ENCODE measurements at places on chromosomes 1 and 21.

DNA sequence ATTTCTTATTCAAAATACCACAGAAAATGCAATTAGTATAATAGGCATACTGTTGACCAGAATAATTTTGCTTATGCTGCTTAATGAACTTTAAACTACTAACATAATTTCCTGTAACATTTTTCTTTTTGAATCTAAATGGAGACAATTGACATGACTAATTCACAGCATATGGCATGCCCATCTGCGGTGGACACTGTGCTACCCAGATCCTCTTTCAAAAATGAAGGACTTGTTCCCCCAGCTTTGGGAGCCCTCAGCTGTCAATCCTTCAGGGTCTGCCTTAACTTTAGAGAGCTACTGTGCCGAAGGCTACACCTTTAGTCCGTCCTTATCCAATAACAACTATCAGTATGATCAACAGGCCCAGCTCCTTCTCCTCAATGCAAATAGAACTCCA is 789.0 kb downstream of the PLA2G4A start:
- DNase-seq, result no peak

GRCh38 chr1:117147341-117147831 is 25.8 kb upstream of the TRIM45 start:
- DNase-seq, result no peak

GRCh38 chr1:173202424-173203145 is 4.5 kb downstream of the TNFSF4 start:
- DNase-seq, result no peak

- no peak for DNase-seq
These were observed 42.7 kb downstream of the GIPC2 start for GRCh38 chr1:78088486-78088885.

- DNase-seq, result no peak
These were observed 152.3 kb downstream of the SNX7 start for GRCh38 chr1:98813738-98814309.

- DNase-seq, result no peak
These were observed 3.0 kb upstream of the MCL1 start for GRCh38 chr1:150582371-150582770.

DNA sequence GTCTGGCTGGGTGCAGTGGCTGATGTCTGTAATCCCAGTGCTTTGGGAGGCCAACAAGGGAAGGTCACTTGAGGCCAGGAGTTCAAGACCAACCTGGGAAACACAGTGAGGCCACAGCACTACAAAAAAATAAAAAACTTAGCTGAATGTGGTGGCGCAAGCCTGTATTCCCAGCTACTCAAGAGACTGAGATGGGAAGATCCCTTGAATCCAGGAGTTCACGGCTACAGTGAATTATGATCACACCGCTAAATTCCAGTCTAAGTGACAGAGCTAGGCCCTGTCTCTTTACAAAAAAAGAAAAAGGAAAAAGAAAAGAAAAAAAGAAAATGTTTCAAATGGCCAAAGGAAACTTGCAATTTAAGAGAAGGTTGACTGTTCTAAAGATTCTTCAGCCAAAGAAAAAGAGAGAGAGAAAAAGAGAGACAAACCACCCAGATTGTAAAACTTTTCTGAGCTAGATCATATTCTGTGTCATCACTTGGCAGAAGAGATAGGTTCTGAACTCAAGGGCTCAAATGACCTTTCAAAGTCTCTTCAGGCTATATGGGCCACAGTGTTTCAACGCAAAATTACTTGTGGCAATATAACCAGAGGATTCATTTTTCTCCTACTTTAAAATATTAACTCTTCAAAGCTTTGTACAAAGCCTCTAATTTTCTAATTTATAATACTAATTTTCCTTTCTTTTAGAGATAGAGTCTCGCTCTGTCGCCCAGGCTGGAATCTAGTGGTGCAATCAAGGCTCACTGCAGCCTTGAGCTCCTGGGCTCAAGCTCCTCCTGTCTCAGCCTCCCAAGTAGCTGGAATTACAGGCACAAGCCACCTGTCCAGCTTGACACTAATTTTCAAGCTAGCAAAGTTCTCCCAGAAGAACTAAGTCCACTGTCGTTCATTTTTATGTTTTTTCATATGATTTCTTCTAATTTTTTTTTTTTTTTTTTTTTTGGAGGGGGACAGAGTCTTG is 20.5 kb downstream of the ARID4B start:
- DNase-seq, result no peak

DNA sequence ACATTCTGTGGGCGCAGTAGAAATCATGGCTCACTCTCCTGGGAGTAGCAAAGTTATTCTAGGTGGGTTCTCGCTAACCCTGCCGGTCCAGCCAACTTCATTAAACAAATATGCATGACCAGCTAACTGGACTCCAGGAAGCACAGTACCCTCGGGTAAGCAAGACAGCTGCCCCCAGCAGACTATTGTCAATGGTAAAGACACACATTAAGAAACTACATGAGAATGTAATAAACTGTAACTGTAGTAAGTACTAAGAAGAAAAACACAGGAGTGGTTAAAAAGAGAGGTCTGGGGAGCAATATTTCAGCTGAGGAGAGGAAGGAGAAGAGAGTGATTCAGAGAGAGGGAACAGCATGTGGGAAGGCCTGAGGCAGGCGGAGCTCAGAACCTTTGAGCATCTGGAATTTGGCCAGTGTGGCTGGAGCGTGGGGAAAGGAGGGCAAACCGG is 7.4 kb downstream of the SLC2A5 start:
- DNase-seq, result no peak

DNA sequence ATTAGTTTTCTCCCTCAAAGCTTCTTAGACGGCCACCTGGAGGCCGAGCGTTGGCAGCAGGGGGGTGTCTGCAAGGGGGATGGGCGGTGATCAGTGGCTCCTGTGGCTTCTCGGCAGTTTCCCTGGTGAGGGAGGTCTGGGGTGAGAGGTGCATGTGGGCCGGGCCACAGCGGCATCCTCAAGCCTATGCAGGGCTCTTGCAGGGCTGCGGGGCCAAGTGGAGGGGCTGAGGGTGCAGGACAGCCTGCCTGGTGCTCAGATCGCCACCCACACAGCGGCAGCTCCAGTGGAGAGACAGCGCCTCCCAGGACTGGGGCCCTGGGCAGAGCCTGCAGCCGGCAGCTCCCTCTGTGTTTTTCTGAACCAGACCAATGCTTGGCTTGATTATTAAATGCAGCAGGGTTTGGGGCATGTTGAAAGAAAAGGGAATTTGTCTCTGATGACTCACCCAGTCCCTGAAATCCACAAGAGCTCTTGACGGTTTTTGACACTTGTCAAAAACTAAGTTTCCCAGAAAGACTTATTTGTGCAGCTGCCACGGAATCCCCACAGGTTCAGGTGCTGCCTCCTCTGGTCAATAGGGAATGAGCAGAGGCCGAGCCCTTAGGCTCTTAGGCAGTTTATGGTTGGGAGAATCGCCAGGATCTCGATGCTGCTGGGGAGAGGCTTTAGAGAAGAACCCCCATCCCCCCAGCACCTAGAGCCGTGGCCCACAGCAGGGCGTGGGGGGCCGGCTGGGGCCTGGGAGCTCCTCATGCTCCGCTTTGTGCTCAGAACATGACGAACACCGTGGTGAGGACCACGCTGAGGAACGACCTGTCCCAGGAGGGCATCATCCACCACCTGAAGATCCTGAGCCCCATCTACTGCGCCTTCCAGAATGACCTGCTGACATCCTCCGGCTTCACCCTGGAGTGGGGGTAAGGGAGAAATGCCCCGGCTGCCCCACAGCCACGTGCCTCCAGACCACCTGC is 54.7 kb downstream of the UMODL1 start:
- no peak for DNase-seq

DNA sequence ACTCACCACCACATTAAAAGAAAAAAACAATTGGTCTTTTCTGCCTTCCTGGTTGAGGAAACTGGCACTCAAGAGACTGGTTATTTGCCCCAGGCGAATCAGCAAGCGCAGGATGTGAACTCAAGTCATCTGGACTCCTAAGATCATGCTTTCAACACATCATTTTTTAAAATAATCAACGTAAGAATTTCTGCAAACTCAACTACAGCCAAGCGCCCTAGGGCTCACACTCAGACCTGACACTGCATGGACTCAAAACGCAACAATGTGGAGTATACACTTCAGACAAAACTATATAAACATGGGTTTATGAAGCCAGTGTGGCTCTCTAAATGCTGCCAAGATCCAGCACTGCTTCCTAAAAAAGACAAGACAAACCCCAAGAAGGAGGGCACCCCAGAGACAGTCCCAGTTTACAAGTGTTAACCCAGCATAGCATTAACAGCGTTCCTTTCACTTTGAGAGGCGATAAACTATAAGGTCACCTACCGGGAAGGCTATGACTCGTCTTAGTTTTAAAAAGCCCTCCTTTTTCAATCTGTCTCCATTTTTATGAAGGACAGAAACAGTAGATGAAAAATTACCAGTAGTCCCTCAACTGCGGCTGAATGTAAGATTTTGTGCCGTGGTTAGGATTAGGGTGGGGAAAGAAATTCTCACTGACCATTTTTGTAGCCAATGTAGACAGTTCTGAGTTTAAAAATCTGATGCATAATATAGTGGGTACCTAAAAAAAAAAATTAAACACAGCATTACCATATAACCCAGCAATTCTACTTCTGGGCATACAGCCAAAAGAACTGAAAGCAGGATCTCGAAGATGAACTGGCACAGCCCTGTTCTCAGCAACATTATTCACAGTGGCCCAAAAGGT is 54.8 kb downstream of the SIPA1L2 start:
- no peak for DNase-seq

DNA sequence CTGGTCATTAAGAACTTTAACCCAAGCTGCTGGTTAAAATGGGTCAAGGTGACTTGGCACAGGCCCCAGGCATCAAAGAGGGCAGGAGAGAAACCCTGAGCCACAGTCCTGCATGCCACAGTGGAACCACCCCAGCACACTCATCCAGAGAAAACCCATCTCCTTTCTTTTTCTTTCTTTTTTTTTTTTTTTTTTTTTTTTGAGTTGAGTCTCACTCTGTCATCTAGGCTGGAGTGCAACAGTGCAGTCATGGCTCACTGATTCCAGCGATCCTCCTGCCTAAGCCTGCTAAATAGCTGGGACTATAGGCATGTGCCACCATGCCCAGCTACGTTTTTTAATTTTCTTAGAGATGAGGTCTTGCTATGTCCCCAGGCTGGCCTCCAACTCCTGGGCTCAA is 109.2 kb upstream of the RAB4A start:
- no peak for DNase-seq

- DNase-seq, result no peak
These were observed 440.9 kb downstream of the PRDM2 start for GRCh38 chr1:14140831-14141401.

GRCh38 chr1:2597441-2598328 is 11.1 kb downstream of the PRXL2B start:
- DNase-seq, result no peak

GRCh38 chr1:57309630-57310029 is 114.2 kb downstream of the DAB1 start:
- DNase-seq, result no peak

DNA sequence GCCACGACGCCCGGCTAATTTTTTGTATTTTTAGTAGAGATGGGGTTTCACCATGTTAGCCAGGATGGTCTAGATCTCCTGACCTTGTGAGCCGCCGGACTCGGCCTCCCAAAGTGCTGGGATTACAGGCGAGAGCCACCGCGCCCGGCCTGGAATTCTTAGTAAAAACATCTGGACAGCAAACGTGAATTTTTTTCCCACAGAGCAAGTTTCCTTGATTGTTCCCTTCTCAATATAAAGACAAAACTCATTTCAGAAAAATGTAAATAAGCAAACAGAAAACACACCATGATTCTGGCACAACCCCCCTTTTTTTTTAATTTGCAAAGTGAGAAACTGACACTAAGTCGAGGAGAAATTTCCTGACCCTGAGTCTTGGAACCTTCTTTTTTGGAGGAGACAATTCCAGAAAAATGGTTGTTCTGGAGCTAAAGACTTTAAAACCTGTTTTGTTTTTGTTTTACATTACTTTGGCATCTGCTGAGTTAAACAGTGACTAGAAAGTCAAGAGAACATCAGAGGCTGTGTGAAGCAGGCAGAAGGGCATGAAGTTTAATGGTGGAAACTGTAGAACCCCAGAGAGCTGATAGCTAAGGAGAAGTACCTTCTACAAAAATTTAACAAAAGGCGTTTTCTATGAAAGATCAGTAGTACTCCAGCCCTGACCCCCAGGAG is 10.3 kb upstream of the HMGCS2 start:
- no peak for DNase-seq

DNA sequence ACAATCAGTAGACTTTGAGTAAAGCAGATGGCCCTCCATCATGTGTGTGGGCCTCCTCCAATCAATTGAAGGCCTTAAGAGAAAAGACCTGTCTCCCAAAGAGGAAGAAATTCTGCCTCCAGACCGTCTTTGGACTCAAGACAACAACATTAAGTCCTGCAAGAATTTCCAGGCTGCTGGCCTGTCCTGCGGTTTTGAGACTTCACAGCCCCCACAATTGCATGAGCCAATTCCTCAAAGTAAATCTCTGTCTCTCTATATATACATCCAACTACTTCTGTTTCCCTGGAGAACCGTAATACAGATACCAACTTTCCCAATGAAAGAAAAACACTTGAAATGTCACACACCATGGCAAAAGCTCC is 16.4 kb downstream of the REG4 start:
- no peak for DNase-seq

DNA sequence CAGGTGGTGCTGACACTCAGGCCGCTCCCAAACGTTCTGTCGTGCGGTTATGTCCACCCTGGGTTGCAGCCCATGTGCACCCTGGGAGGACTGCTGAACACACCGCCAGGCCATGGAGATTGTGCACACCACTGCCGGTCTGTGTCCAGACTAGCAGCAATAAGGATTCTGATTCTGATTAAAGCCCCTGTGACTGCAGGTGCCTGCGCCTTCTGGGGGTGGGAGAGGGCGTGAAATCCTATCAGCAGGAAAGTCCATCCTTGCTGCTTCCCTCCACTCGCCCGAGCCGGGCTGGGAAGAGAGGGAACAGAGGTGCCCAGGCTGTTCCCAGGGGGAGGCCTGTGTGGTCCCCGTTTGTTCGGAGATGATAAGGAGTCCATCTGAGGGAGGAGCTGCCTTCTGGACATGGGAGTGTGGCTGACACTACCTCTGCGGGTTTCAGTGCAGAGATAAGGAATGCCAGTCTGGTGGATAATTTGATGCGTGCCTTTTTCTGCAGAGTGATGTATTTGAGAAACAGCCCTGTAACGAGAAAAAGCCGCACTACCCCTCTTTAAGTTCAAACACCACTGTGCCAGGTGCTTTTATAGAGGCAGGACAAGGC is 41.2 kb downstream of the BACE2 start:
- no peak for DNase-seq

- no peak for DNase-seq
These were observed 63.3 kb downstream of the MEF2D start for GRCh38 chr1:156437037-156437867.

GRCh38 chr1:223142795-223143536 is at the start of gene TLR5:
Gene TLR5, minus strand, starts transcription at chr1:223143248. Its CDS starts 30,217 bp downstream, at chr1:223113031.
- no peak for DNase-seq

GRCh38 chr21:15212206-15212605 is 147.4 kb upstream of the NRIP1 start:
- DNase-seq, result no peak

GRCh38 chr1:105373681-105374080 is 1624.0 kb downstream of the AMY1C start:
- DNase-seq, result no peak

GRCh38 chr1:154176337-154176736 is 15.6 kb downstream of the TPM3 start:
- DNase-seq, result no peak
